ENCODE measurements at places on chromosomes 11 and 22. TPM values are rescaled to one million over a fixed set of nuclear protein-coding genes. Genes with fewer than 3 reads are reported as not detected.

The ANO1 gene
- total RNA-seq = 4.0 TPM

The LMF2 gene
- total RNA-seq = 47.9 TPM

The GAB4 gene
- not detected for total RNA-seq

The UPK3A gene
- total RNA-seq = not detected

Measured in A549 treated with dexamethasone at 1 μM for 4 hours (cell line).